ENCODE measurements at places on chromosomes 3 and 15.

- DNase-seq, result no peak
Measured at GRCh38 chr15:56910801-56911200, 7.6 kb upstream of the TCF12 start.

DNA sequence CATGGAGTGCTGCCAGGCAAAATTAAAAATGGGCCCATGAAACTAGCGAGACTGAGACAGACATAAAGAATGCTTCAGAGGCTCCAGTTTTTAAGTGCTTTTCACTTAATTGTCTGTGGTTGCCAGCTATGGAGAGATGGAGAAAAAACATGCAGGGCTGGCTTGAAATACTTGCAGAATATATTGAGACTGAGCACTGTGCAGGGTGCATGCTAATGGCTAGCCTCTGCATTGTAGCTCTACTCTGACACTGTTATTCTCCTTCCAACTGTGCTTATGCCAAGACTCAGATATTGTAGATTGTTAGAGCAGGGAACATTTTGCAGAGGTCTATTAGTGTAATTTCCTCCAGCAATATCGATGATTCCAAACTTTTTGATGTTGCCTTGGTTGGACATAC lies 735.0 kb downstream of the PDCD6IP start:
- no peak for DNase-seq

GRCh38 chr15:37765786-37766185 lies 168.7 kb upstream of the TMCO5A start:
- DNase-seq, result peak; percentile 13

GRCh38 chr15:64897345-64897985 lies 14.2 kb upstream of the ANKDD1A start:
- peak; percentile 86 for DNase-seq

DNA sequence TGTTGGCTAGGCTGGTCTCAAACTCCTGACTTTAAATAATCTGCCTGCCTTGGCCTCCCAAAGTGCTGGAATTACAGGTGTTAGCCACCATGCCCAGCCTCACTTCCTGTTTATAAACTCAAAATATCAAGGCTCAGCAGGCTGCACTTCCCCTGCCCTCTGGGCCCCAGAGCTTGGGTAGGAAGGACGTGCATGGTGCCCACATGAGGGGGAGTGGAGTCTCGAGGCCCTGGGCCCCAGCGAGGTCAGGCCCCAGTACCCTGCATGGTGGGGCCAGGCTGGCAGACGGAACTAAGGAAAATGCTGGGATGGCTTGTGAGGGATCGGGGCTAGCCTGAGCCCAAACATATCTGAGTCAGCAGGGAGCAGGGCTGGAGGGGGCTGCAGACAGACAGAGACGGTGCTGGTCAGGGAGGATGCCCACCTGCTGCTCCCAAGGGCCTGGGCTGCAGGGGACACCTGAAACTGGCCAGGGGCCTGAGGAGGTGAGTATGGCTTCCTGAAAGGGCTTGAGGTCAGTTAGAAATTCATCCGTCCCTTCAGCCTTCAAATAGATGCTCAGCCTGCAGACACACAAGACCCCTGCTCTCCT lies 5.1 kb downstream of the SPTBN5 start:
- DNase-seq, result no peak

- DNase-seq, result no peak
Measured at GRCh38 chr15:68658641-68659358, 80.0 kb downstream of the CORO2B start.

DNA sequence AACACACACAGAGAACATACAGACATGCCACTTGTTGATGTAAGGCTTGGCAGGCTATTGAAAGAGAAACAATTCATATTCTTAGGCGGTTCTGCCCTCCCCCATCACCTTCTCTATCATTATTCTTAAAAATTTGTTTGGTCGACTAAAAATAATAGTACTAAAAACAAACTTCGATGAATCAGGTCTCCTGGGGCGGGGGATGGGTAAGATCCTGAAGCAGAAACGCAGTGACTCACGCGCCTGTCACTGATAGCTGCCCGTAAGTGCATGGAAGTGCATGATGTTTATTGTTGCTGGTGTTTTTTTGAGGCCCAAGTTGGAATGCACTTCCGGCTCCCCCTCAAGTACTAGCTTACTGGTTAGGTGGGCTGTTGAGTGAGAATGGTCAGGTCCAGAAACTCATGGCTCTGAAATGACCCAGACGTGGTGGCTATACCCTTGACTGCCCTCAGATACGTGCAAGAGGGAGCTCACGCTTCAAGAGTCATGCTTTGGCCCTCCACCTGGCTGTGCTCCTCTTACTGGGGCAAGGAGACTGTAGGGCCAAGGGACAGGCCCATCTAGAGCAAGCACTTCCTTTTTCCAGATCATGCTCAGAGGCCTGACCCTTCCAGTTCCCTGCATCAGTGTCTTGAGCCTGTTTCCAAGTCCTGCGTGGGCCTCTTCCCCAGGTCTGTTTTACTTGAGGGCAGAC lies 10.9 kb downstream of the SMAD3 start:
- DNase-seq, result peak; percentile 91

DNA sequence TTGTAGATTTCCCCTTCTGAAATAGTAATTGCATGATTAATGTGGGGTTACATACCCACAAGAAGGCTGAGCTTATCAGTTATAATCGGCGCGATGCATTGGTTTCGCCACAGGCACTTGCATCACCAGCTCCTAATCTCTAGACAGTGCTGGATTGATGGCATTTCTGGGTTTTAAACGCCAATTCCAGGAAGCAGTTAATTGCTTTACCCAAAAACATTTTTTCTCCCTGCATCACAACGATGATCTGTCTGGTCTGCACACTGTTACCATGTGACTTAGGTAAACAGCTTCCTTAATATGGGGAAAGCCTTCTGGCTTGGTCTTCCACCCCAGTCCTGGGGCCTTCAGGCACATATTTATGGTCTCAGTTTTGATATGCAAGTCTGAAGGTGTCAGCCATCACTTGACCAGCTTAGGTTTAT lies 70.0 kb upstream of the HEG1 start:
- peak; percentile 99 for DNase-seq

DNA sequence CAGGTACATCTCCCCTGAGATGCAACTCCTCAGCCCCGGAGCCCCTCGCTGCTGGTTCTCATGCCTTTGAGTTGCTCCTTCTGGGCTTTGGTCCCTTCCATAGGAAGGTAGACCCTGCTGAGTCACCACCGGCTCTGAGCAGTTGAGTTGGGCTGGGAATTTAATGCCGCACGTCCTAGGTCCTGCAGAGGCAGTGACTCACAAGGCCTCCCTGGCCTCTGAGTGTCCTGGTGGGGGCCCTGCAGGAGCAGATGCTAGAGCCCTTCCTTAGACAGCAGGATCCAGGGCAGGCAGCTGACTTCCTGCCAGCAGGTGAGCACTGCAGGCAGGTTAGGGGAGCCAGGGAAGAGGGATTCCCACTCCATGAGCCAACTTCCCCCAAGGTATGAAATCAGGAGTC lies 5.5 kb upstream of the NTRK3 start:
- peak; percentile 52 for DNase-seq

GRCh38 chr15:45397116-45397665 lies 18.8 kb upstream of the GATM start:
- no peak for DNase-seq

DNA sequence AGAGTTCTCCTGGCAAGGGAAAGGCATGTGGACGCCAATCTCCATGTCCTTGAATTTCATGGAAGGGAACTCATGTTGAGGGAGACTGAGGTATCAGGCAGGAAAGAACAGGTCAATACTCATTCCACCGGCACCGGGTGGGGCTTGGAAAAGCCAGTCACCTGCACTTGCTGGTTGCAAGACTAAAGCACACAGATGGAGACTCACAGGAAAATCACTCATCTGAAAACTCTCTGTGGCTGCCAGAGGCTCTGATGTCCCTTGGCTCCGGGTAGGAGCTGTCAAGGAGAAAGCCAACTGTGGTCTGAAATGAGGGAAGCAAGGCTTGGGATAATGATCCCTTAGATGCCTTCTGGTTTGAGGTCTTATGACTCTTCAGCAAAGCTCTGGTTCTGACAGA lies 8.7 kb upstream of the CGNL1 start:
- no peak for DNase-seq

DNA sequence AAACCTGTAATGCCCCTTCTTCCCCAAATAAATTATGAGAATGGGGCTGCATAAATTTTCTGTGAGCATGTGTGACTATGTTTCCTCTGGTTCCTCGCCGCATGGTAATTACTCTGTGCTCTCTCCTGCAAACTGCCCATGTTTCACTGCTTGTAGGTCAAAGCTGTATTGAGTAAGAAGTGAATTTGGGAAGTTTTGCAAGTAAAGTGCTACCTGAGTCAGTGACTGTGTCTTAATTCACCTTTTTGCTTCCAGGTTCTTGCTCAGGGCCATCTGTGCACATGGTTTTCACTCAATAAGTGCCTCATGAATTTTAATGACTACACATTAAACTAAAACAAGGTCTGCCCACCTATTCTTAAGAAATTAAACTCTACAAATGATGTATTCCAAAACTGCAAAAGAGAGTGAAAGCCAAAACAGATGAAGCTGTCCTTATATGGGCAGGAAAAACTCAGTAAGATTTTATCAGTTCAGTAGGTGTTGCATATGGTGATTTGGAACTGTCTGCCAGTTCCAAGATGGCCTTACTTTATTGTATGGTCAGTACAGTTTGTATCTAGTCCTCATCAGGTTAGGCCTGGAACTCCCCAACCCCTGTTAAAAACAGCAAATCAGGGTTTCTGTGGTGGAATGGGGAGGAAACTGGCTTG lies 100.0 kb downstream of the LPP start:
- DNase-seq, result no peak

DNA sequence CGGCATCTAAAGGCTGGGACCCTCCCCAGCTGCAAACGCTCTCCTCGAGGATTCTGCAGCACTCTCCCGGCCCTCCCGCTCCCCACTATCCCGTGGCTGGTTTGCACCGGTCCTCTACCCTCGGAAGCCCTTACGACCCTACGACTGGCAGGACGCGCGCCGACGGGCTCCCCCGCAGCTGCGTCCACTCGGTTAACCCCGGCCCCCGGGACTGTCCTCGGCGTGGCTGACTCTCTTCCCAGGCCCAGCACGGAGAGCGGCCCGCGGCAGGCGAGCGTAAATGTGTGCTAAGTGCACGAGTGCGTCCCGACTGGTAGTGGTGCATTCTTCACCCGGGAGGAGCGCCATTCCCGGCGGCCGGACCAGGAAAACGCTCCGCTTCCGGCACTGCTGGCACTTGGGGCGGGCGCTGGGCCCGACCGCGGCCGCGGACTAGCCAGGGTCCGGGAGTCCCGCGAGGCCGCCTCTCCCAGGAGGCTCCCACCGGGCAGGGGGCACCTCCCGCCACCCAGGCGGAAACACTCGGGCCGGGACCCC lies 508 bp downstream of the GORASP1 start:
- DNase-seq, result peak; percentile 49

- peak; percentile 77 for DNase-seq
Measured at GRCh38 chr15:68599560-68600071, 20.8 kb downstream of the CORO2B start.

DNA sequence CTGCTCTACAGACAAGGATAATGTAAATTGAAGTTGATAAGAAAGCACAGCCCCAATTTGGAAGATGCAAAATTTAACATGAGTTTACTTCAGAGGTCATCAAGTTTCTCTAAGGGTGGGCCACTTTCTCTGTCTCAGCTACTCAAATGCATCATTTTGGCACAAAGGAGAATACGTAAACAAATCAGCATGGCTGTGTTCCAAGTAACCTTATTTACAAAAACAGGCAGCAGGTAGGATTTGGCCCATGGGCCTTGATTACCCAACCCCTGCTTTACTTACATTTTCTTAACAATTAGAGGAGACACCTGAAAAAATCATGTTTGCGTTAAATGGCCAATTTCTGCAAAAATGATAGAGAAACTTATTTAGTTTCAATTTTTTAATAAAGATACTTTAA lies 181.7 kb downstream of the GBE1 start:
- DNase-seq, result no peak

DNA sequence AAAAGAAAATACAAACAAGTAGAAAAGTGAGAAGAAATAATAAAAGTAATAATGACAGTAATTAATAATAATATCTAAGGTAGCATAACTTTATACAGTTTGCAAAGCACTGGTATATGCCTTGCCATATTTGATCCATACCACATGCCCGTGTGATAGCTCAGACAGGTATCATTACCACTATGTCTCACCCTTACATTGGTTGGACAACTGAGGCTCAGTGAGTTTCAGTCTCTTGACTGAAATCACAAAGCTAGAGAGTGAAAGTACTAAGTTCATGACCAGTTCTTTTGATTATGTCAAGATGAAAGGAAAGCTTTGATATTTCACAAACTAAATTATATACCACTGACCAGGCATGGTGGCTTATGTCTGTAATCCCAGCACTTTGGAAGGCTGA lies 408.9 kb downstream of the GAP43 start:
- no peak for DNase-seq

GRCh38 chr3:8581806-8582445 lies 62.7 kb downstream of the SSUH2 start:
- no peak for DNase-seq

DNA sequence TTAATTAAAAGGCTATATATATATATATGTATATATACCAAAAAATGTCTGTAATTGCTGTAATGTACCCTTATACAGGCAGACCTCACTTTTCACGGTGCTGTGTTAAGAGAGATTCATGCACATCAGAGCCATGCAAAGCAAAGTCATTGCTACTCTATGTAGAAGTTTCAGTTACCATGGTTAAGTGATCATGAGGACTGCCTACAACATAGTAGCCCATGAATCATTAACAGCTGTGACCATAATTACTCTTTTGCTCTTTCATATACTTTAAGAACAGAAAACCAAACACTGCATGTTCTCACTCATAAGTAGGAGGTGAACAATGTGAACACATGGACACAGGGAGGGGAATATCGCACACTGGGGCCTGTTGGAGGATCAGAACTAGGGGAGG lies 225.3 kb upstream of the EPHA3 start:
- no peak for DNase-seq

DNA sequence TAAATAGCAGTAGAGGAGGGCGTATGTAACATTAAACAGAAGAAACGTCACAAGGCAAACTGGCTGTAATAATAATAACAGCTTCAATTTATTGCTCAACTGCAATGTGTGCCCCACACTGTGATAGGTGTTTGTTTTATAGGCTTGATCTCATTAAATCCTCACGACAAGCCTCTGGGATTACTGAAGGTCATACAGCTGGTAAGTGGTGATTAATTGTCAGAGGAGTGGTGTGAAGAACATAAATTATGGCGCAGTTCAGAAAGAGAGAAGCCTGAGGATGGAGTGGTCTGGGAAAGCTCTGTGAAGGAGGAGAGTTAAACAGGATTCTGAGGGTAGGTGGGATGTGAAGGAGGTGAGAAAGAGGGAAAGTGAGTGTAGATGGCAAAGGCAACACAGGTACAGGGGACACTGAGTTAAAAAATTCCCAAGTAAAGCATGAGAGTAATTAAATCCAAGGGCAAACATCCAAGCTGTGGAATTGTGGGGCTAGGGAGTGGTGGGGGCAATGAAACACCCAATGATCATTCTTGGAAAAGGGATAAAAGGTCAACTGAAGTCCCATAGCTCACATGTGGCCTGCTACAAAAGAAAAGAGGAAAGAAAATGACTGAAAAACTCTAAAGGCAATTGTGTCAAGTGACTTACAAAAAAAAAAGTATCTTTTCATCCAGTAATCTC lies 16.5 kb upstream of the GLCE start:
- DNase-seq, result no peak

- DNase-seq, result no peak
Measured at GRCh38 chr3:11289864-11290263, 17.7 kb downstream of the ATG7 start.

- no peak for DNase-seq
Measured at GRCh38 chr15:93041159-93041547, 47.9 kb downstream of the RGMA start.

Data from EL (cell line).